NCI-H526 treated with DMSO at 0.1 percent for 48 hours (cell line): ENCODE measurements at places on chromosomes 11 and 22.

DNA sequence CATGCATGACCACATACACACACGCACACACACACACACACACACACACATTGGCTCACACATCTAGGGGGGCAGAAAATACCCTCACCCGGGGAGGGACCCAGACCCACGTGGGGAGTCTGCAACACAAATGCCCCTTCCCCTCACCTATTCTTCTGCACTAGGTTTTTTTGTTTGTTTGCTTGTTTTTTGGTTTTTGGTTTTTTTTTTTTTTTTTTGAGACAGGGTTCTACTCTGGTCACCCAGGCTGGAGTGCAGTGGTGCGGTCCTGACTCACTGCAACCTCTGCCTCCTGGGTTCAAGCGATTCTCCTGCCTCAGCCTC, 28.4 kb downstream of the WEE1 start:
- no peak for DNase-seq

- DNase-seq, result no peak
These were observed 21.2 kb downstream of the SCGB1A1 start for GRCh38 chr11:62439785-62440602.

- DNase-seq, result no peak
These were observed 209.6 kb downstream of the BRD1 start for GRCh38 chr22:49617866-49618676.

- no peak for DNase-seq
These were observed 19.1 kb downstream of the CABIN1 start for GRCh38 chr22:24030186-24030702.

DNA sequence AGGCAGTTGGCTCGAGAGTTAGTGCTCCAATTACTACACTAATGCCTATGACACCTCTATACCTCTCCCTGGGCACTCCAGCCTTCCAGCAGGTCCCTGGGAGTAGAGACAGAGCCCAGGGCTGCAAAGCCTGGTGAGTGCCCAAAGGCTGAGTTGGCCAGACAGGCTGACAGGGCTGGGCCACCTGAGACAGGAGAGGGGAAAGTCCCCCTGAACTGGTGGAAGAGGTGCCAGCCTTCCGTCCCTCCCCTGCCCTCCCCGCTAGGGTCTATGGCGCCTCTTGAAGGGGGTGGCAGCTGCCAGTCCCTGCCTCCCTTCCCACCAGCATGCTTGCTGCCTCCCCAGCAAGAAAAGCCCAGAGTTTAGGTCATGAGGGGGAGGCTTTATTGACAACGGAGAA, 3.0 kb downstream of the KCNJ11 start:
- DNase-seq, result no peak

- peak; percentile 62 for DNase-seq
These were observed 2.6 kb upstream of the GCAT start for GRCh38 chr22:37804881-37805809.

- no peak for DNase-seq
These were observed 49.3 kb downstream of the BDNF start for GRCh38 chr11:27650988-27651387.
